ENCODE measurements at places on chromosomes 1 and 21. TPM values are rescaled to one million over a fixed set of nuclear protein-coding genes. Genes with fewer than 3 reads are reported as not detected.

The ADORA3 gene
- 10.4 TPM for polyA plus RNA-seq

The AKT3 gene
- 79.9 TPM for polyA plus RNA-seq

The PHLDA3 gene
- polyA plus RNA-seq: 82.7 TPM

The RGS8 gene
- 9.4 TPM for polyA plus RNA-seq

The TARS2 gene
- polyA plus RNA-seq: 32.3 TPM

The TTLL10 gene
- 1.2 TPM for polyA plus RNA-seq

Measured in spinal cord (tissue), 10 donors.